ENCODE measurements at places on chromosomes 1 and 21.
A peak's percentile ranks its signal among the peaks of the same experiment; 100 is the strongest.

- DNase-seq = no peak
Observed at GRCh38 chr1:211697356-211697755, 21.9 kb upstream of the NEK2 start.

DNA sequence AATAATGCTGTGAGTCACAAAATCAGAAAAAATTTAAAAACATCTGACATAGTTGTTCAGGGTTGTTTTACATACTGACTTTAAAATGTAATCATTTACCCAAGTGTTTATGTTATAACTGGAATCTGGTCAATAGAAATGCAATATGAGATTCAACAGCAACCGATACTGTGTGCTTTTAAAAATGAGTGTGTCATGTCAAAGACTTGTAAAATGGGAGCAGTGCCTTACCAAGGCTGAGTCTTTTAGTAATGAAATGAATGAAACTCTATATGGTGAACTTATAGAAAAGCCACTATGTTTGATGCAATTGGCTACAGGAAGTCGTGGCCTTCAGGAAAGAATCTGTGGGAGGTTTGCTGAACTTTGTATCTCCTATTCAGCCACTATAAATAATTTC is 570.2 kb downstream of the DPYD start:
- DNase-seq = no peak

DNA sequence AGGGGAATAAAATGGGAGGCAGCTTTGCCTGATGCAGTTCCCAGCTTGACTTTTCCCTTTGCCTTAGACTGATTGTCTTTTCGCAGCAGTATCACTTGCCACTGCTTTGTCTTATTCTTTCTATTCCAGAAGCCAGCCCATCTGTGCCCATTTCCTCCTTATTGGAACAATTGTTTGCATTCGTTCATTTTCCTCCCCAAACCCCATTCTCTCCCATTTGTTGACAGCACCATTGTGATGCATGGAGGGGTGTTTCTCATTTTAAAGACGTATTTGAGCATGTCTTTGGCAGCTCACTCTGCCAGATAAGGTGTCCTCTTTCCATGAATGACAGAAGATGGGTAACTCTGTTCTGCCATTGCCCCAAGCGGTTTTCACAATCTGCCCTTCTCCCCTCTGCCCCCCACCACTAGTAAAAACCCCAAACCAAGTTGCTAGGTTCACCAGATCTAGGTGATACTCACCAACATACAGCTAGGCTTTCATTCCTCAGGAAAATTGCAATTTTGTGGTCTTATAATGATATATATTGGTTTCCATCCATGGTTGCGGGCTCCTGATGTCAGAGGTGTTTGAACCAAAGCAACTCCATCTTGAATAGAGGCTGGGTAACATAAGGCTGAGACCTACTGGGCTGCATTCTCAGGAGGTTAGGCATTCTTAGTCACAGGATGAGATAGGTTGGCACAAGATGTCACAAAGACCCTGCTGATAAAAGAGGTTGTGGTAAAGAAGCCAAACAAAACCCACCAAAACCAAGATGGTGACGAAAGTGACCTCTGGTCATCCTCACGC is 30.8 kb downstream of the SERBP1 start:
- no peak for DNase-seq

- DNase-seq = peak; percentile 64
Observed at GRCh38 chr1:27388337-27389005, 4.0 kb upstream of the GPR3 start.

GRCh38 chr1:113140588-113141446 is 67.8 kb downstream of the LRIG2 start:
- DNase-seq = peak; percentile 81

DNA sequence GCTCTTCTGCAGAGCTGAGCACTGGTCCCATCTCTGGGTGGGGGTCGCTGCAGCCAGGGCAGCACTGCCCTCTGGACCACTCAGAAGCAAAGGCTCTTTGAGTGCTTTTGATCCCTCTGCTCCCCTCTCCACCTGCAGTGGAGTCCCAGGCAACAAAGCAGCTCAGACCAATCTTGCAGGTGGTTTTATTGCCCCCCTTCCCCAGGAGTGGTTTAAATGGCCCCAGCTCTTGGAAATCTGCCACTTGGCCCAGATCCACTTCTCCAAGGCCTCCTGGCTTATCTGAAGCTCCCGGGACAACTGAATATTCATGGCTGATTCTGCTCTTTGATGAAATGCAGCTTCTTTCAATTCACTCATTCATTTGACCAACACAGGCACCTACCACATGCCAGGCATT is 2.7 kb downstream of the STUM start:
- DNase-seq = no peak

- no peak for DNase-seq
Observed at GRCh38 chr1:20389571-20389970, 96.4 kb downstream of the CAMK2N1 start.

DNA sequence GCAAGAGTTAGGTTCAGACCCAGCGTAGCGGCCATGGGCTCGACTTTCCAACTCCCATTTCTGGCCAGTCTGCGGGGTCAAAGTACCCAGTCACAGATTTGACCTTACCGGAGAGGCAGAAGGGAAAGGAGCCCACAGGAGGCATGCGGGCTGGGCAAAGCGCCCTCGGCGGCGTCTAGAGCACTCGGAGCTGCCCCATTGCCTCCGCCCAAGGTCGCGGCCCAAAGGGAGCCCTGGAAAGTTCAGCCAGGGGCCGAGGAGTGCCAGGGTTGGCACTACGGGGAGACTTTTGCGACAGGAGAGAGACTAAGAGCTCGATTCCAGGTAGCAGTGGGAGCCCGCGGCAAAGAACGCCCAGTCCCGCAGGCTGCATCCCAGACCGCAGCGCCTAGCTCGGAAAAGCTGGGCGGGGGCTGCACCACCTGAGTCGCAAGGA is 896 bp downstream of the KANK4 start:
- DNase-seq = no peak

DNA sequence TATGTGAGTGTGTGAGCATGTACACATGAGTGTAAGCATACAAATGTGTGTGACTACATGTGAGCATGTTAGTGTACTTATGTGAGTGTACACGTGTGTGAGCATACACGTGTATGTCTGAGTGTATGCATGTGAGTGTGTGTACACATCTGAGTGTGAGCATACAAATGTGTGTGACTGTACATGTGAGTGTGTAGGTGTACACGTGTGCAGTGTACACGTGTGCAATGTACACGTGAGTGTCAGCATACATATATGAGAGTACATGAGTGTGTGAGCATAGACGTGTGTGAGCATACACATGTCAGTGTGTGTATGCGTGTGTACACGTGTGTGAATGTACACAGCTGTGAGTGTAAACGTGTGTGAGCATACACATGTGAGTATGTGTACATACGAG is 170.6 kb downstream of the HUNK start:
- no peak for DNase-seq

- DNase-seq = no peak
Observed at GRCh38 chr1:3066826-3067225, 2.2 kb upstream of the PRDM16 start.

- DNase-seq = no peak
Observed at GRCh38 chr1:90717356-90717664, 208 bp upstream of the BARHL2 start.

DNA sequence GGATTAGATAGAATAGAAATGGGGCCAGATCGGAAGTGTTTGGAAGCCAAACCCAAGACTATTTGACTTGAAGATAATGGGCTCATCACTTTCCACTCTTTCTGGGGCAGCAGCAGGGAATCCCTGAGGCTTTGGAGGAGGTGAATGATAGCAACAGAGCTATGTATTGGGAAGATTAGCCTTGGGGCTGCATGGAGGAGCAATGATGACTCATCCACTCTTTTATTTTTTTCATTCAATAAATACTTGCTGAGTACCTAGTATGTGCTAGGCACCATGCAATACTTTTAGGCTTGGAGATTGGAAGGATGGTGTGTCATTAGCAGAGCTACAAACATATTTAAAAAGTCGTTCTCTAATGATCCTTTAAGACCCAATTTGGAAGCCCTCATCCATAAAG is 166.9 kb upstream of the FOXD3 start:
- DNase-seq = no peak

Measured in HEK293T (cell line).